ENCODE measurements at places on chromosomes 16 and 17.

DNA sequence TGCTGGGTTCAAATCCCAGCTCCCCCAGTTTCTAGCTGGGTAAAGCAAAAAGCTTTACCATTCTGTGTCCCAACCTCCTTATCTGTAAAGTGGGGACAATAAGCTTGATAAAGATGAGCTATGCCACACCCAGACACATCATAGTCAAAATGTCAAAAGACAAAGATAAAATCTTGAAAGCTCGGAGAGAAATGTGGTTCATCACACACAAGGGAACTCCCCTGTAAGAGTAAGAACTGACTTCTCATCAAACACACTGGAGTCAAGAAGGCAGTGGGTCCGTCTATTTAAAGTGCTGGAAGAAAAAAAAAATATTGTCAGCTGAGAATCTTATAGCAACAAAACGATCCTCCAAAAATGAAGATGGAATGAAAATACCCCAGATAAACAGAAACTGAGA is 25.3 kb downstream of the CACNG5 start:
- DNase-seq = no peak

DNA sequence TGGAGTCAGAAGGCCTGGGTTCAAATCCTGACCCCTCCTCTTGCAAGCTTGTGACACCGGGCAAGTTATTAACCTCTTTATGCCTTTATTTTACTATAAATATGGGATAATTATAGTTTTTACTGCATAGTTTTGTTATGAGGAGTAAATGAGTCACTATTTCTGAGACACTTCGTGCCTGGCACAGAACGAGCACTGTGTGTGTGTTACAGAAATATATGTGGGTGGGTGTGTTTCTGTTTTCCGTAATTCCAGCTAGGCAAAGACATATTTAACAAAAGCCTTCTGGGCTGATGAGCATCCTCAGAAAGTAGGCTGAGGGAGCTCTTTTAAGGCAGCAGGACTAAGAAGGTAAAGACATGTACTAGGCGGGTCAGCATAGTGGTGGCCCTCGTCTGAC is 417.9 kb downstream of the MAF start:
- DNase-seq = no peak

GRCh38 chr16:74623214-74623838 is 16.4 kb upstream of the GLG1 start:
- no peak for DNase-seq

DNA sequence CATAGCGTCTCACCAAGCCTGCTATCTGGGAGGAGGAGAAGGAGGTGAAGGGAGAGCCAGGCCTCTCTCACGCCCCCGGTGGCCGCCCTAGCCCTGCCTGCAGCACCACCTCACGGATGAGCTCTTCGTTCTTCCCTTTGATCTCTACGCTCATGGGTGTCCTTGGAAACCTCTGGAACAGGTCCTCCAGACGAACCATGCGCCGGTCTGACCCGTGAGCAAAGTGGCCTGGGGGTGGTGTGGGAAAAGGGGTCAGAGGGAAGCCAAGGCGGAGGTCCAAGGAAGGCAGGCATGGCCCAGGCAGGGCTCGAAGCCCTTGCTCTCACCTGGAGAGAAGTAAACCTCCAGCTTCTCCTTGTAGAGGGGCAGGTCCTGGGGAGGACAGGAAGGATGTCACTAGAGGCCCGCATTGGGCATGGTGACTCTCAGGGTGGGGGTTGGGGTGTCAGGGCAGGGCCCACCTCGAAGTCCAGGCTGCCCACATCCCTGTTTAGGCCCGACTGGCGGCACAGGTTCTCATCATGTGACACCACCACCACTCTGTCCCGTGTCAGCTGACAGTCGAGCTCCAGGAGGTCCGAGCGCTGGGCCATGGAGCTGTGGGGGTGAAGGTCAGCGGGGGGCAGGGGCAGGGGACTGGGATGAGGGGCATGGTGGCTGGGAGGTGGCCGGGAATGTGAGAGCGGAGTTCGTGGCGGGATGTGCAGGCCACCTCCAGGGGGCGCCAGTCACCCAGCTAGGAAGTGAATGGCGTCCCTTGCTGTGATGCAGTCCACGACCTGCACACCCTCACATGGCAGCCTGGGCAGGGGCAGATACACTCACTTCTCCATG is 923 bp downstream of the GDPD3 start:
- no peak for DNase-seq

DNA sequence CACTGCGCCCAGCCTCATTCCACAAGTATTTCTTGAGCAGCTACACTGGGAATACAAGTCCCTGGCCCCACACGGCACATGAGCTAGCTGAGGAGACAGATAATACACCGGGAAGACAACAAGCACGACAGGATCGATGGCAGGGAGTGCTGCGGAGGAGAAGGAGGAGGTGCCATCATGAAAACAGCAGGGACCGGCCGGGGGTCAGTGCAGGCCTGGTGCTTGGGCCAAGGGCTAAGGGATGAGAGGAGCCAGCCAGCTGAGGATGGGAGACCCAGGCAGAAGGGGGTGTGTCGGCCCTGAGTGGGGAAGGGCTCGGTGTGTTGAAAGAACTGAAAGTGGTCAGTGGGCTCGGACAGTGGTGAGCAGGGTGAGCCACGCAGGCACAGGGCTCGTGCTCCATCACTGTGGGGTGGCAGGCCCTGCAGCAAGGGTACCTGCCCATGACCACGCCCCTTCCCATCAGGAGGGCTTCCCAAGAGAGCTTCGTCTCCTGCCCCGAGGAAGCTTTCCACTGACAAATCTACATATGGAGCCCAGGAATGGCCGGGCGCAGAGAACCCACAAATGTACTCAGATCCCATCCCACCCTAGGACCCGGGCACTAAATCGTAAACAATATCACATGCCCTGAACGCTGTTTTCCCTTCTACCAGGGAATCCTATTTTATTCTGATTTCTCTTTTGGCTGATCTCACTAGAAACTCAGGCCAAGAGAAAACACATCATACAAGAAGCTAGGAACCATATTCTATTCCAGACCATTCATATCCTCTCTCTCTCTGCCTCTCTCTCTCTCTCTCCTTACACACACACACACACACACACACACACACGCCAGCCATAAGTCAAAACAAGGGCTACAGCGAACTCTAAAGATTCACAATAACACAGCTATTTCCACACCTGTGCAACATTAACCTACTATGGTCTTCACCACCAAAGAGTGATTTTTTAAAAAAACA is 50.7 kb upstream of the TNRC6C start:
- no peak for DNase-seq

DNA sequence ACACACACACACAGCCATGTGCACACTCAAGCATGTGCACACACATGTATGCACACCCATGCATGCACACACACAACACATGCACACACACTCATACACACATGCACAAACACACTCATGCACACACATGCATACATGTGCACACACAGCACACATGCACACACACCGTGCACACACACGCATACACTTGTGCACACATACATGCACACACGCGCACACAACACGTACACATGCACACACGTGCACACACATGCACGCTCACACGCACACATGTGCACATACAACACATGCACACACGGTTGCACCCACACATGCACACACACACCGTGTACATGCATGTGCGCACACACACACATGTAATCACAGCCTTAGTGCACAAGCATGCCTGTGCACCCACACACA is 230.4 kb upstream of the GSE1 start:
- DNase-seq = no peak

DNA sequence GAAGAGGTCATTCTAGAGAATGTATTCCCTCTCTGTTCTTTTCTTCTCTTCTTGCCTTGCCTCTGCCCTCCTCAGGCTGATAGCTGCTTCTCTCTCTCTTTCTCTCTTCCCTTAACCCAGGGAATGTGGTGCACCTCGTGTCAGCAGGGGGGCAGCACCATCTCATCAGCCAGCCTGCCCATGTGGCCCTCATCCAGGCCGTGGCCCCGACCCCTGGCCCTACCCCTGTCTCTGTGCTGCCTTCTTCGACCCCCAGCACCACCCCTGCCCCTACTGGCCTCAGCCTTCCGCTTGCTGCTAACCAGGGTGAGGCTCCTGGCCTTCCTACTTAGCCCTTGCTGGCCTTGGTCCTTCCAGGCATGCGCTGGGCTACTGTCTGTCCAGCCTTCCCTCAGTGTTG is 23.5 kb downstream of the SRCAP start:
- DNase-seq = no peak

DNA sequence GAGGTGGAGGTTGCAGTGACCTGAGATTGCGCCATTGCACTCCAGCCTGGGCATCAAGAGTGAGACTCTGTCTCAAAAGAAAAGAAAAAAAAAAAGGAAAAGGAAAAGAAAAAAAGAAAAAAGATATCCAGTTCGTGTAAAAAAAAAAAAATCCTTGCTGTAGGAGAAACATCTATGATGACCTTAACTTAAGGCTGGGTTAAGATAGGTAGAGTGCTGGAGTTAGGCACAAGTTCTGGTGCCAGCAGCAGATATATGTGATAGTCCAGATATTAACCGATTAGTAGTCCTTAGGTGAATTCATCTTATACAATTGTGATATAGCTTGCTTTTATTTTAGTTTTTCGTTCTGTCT is 17.2 kb downstream of the PSMD11 start:
- DNase-seq = no peak

- DNase-seq = no peak
Measured at GRCh38 chr16:75578725-75579124, 12.5 kb downstream of the GABARAPL2 start.

- DNase-seq = peak; percentile 46
Measured at GRCh38 chr17:57685499-57686132, 59.5 kb downstream of the CCDC182 start.

- DNase-seq = no peak
Measured at GRCh38 chr16:81723098-81723723, 55.9 kb upstream of the PLCG2 start.

DNA sequence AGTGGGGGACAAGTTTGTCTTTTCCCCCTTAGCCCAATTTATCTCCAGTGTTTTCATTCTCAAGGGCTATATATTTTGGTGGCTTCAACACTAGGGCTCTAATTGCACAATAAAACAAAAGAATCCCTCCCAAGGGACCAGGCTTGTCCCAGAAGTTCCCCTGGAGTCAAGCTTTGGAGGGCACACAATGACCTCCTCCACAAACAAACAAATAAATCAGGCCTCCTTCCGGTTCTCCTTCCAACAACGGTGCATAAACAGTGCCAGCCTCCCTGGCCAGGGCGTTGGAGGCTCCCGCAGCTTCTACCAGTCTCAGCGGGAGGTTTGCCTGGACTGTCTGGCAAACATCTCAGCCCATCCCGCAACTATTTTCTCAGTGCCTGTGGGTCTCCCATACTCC is 188.0 kb upstream of the FOXF1 start:
- no peak for DNase-seq

DNA sequence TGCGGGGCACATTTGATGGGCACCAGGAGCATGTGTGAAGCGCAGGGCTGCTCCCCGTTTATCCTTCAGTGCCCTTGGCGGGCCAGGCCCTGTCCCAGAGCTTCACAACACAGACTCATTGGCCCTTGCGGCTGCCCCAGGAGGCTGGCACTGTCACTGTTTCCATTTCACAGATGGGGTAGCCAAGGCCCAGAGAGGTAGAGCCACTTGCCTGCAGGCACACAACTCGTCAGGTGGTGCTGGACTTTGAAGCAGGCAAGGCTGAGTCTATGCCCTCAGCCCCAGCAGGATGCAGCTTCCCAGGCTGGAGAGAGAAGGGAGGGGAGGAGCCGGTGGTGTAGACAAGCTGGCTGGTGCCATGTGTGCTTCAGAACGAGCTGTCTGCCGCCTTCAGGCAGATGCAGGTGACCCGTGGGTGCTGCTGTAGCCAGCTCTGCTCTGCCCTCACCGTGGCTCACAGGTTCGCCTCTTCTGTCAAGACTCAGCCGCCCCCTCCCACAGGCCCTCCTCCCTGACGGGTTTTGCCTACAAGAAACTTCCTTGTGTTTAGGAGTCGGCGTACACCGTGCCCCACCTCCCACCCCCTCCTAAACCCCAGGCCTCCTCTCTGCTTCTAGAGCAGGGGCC is 232.3 kb upstream of the CIBAR2 start:
- DNase-seq = no peak
